ENCODE measurements at places on chromosomes 4 and X.
A peak's percentile ranks its signal among the peaks of the same experiment; 100 is the strongest.

- DNase-seq = no peak
Measured at GRCh38 chrX:36364262-36364661, 444.7 kb downstream of the CFAP47 start.

GRCh38 chr4:182538031-182538430 lies 294.8 kb downstream of the TENM3 start:
- no peak for DNase-seq

GRCh38 chr4:173168396-173169177 lies at the start of gene GALNT7:
Gene GALNT7, plus strand, starts transcription at chr4:173168811. Its CDS starts 25 bp downstream, at chr4:173168836.
- peak; percentile 27 for DNase-seq

- no peak for DNase-seq
Measured at GRCh38 chr4:146059865-146060264, 115.7 kb upstream of the LSM6 start.

DNA sequence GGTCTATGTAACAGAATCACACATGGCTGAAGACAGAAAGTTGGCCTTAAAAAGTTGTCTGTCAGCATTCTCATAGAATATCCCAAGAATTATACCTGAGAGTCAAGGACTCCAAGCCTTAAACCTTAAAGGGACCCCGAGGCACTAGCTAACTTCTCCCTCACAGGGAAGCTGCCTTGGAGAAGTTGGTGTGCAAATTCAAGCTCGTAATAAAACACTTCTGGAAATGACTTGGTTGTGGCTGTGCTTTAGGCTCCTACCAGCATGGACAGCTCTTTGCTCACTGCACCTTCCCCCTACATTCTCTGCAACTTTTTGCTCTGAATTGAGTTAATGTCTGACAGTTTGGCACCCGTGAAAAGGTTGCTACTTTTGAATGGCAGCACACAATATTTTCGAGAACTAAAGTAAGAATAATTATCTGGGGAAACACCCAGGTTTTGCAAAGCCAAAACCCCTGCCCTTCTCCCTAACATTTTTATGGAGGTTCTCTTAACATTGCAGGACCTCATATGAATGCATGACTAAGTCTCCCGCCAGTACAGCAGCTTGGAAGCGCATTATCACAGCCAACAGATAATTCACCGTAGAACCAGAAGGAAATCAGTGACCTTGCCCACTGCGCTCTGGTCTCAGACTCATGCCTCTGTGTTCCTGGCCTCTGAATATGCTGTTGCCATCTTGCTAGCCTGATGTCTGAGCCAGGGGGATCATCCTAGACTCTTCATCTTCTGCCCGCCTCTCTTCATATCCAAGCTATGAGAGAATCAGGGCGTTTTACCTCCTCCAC lies 91.0 kb downstream of the MGST2 start:
- no peak for DNase-seq

- no peak for DNase-seq
Measured at GRCh38 chr4:13546941-13547484, 2.7 kb upstream of the NKX3-2 start.

GRCh38 chr4:10074767-10075105 lies 41.9 kb downstream of the WDR1 start:
- DNase-seq = no peak

GRCh38 chr4:101512416-101512815 lies 165.1 kb upstream of the PPP3CA start:
- DNase-seq = no peak

DNA sequence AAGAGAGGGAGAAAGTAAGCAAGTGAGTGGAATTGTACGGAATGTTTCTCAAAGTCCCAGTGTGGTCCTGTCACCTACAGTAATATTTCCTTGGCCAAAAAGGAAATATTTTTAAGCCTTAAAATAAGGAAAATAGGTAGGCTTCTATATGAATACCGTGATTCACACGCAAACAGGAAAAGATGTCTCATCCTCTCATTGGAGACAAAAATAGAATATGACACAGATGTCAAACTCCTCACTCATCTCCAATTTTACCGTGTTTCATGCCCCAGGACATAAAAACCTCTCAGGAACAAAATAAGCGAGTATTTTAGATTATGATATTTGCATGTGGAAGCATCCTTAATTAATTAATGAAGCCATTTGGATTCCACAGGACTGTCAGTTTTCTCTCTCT lies 1269.5 kb downstream of the RAPGEF2 start:
- DNase-seq = no peak

- no peak for DNase-seq
Measured at GRCh38 chrX:109952050-109952449, 50.9 kb upstream of the TMEM164 start.

DNA sequence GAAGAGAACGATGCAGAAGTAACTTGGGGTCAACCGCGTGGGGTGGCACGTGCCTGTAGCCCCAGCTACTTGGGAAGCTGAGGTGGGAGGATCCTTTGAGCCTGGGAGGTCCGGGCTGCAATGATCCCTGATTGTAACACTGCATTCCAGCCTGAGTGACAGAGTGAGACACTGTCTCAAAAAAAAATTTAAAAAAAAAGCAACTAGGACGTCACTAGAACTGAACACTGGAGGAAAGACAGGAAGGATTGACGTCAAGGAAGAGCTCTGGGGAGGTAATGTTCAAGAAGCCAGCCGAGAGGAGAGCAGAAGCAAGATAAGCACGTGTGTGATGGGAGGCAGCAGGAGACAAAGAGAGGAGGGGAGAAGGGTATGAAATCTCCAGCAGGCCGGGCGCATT lies 28.7 kb downstream of the S100G start:
- no peak for DNase-seq

DNA sequence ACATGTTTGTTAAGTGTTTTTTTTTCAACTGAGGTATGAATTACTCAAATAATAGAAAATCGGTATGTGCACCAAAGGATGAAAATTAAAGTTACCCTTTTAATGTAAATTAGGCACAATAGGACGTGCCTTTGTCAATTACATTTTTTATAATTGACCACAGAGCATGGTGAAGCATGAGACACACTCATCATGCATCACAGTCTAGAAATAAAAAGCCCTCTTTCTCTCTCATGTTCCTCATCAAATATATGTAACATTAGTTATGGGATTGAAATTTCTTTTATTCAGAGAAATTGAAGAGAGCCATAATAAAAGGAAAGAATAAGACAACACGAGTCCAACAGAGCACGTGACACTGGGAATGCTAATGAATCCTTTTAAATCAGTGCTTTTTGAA lies 3.5 kb downstream of the GNRHR start:
- DNase-seq = no peak

- DNase-seq = no peak
Measured at GRCh38 chr4:89486042-89486441, 178.4 kb upstream of the GPRIN3 start.
